Mesothelial cell of epicardium (in vitro differentiated cells): ENCODE measurements at places on chromosomes 3 and 15.
A peak's percentile ranks its signal among the peaks of the same experiment; 100 is the strongest.

DNA sequence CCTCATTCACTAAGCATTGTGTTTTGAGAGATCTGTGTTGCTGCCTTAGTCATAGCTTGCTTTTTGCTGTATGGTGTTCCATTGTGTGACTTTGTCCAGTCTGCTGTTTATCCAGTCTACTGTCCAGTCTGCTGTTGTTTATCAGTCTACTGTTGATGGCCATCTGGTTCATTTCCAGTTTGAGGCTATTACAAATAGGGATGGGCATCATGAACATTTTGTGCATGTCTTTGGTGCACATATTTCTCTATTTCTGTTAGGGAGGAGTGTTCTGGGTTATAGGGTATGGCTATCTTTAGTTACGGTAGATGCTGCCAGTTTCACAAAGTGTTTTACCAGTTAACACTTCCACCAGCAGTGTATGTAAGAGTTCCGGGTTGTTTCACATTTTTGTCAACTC lies 22.2 kb upstream of the CLEC3B start:
- no peaks in the 10 kb centered on the region for H3K27me3 ChIP-seq
- no peak overlapping the region for H3K27ac ChIP-seq
- no peak overlapping the region for H3K4me3 ChIP-seq
- DNase-seq: no peak
- H3K4me1 ChIP-seq: no peaks in the 10 kb centered on the region
- H3K36me3 ChIP-seq: peaks cover 63% of the 10 kb centered on the region

DNA sequence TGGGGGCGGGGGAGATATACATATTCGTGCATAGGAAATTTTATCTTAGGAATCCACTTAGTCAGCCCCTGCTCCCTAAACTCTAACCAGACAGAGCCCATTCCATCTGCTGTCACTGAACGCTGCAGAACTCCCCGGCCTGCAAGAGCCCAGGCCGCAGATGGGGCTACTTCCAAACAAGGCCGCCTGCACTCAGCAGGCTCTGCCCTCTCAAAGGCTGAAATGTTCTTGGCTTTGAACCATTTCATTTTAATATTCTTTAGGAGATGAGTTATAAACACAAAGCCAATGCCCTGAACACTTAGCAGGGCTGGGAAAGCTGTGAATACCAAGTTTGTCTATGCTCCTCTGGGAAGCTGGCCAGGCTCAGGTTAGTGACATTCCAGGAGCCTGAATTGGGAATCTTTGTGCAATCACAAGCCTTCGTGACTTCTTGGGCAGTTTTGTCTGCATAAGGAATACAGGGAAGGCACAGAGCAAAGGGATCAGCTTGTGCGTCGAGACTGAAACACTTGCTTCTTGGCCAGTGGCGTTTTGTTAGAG lies 65.0 kb downstream of the SYNM start:
- DNase-seq: no peak
- H3K4me1 ChIP-seq: peaks cover 13% of the 10 kb centered on the region
- H3K36me3 ChIP-seq: peaks cover 32% of the 10 kb centered on the region

- DNase-seq: no peak
- H3K4me3 ChIP-seq: no peak overlapping the region
- H3K4me1 ChIP-seq: no peaks in the 10 kb centered on the region
- no peak overlapping the region for H3K27ac ChIP-seq
- H3K36me3 ChIP-seq: no peaks in the 10 kb centered on the region
These were observed 10.2 kb upstream of the APBA2 start for GRCh38 chr15:28875461-28876000.

DNA sequence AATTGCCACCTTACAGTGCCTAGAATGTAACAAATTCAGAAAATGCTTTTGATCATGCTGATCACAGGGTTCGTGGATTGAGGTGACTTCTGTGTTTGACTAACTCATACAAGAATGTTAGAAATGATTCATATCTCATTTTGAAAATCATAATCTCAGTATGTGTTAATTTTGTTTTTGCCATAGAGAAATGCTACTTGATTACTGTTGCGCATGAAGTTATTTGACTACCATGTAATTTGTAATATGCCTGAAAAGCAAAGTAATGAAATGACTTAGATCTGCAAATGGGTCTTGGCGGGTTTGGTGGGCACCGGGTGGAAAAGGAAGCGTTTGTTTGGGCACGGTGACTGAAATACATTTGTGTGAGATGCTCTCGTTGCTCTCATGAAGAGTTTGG lies 173.6 kb upstream of the BHLHE40 start:
- no peaks in the 10 kb centered on the region for H3K4me1 ChIP-seq
- H3K36me3 ChIP-seq: peaks cover 3% of the 10 kb centered on the region
- no peaks in the 10 kb centered on the region for H3K27me3 ChIP-seq
- DNase-seq: no peak
- no peak overlapping the region for H3K27ac ChIP-seq

- H3K27me3 ChIP-seq: peaks cover 13% of the 10 kb centered on the region
- no peak for DNase-seq
- no peak overlapping the region for H3K27ac ChIP-seq
- peaks cover 25% of the 10 kb centered on the region for H3K4me1 ChIP-seq
These were observed 17.8 kb upstream of the IQCF6 start for GRCh38 chr3:51796854-51797253.

- no peaks in the 10 kb centered on the region for H3K36me3 ChIP-seq
- no peaks in the 10 kb centered on the region for H3K27me3 ChIP-seq
- no peak overlapping the region for H3K4me3 ChIP-seq
- no peak for DNase-seq
- peak overlapping the region; percentile 54 for H3K27ac ChIP-seq
- peaks cover 28% of the 10 kb centered on the region for H3K4me1 ChIP-seq
These were observed 12.7 kb upstream of the TMEM212 start for GRCh38 chr3:171830518-171830875.

DNA sequence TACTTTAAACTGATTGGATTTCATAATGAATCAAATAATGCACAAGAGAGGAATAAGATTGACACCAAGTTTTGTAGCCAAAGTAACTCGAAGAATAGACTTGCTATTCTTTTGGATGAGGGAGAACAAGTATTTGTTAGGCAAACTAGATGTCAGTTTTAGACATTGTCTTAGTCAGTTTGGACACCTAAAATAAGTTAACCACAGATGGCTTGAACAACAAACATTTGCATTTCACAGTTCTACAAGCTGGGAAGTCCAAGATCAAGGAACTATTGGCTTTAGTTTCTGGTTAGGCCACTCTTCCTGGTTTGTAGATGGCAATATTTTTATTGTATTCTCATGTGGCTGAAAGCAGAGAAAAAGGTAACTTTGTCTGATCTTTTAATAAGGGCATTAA lies 61.3 kb upstream of the OSTN start:
- no peak overlapping the region for H3K27ac ChIP-seq
- DNase-seq: no peak
- no peak overlapping the region for H3K4me3 ChIP-seq
- no peaks in the 10 kb centered on the region for H3K27me3 ChIP-seq
- no peaks in the 10 kb centered on the region for H3K36me3 ChIP-seq

GRCh38 chr15:75032395-75032794 lies 9.0 kb downstream of the PPCDC start:
- peaks cover 43% of the 10 kb centered on the region for H3K4me1 ChIP-seq
- no peaks in the 10 kb centered on the region for H3K27me3 ChIP-seq
- H3K27ac ChIP-seq: peak overlapping the region; percentile 88
- no peak overlapping the region for H3K4me3 ChIP-seq

DNA sequence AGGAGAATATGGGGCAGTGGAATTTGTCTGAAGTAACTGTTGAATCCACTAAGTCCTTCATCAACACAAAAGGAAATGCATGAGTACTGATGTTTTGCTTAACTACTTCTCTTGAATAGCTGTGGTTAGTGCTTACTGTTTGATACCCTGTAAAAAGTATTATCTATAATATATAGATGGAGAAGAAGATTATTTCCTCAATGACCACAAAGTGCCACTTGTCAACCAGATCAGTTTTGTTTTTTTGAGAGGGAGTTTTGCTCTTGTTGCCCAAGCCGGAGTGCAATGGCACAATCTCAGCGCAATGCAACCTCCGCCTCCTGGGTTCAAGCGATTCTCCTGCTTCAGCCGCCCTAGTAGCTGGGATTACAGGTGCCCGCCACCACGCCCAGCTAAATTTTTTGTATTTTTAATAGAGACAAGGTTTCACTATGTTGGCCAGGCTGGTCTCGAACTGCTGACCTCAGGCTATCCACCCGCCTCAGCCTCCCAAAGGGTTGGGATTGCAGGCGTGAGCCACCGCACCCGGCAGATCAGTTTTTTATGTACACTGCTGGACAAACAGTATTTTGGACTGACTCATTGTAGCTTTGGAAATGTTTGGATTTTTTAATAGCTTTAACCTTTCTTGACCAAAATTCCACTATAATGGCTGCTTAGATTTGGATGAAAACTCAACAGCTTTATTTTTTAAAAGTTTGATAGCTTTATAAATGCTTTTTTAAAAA lies 1.5 kb upstream of the RPLP1 start:
- H3K36me3 ChIP-seq: peaks cover 10% of the 10 kb centered on the region
- no peaks in the 10 kb centered on the region for H3K27me3 ChIP-seq
- H3K4me1 ChIP-seq: peaks cover 31% of the 10 kb centered on the region
- H3K4me3 ChIP-seq: peak overlapping the region; percentile 92
- no peak for DNase-seq

DNA sequence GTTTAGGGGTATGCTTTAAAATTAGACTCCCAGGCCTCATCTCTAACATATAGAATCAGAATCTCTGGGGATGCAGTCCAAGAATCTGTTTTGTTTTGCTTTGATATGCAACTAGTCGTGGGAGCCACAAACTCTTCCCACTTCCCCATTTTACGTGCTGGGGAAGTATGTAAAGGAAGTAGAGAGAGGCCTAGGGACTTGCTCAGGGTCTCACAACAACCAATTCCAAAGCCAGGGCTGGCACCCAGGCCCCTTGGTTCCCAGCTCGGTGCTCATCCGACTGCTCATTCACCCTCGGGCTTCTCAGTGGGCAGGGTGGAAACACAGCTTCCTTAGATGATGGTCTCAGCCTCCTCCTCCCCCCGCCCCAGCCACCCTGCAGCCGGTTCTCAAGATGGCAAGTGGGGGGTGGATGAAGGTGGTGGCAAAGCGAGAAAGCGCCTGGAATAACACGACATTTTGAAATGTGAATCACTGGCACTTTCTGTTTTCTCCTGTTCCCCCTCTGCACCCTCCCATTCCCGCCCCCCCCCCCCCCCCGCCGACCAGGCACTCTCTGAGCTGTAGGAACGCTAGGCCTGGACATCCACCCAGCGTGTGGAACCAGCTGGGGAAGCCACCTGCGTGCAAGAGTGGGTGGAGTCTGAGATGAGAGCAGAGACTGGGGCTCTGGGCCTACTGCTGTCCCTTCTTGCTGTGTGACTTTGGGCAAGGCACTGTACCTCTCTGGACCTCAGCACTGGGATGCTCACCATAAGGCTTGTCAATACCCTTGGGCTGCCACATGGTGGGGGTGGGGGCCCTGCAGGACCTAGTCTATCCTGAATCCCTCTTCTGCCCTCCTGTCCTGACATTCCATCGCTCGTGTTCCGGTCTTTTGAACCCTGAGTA lies 214.5 kb downstream of the RPLP1 start:
- H3K27ac ChIP-seq: no peak overlapping the region
- H3K4me1 ChIP-seq: peaks cover 30% of the 10 kb centered on the region
- peaks cover 5% of the 10 kb centered on the region for H3K27me3 ChIP-seq
- no peaks in the 10 kb centered on the region for H3K36me3 ChIP-seq
- no peak overlapping the region for H3K4me3 ChIP-seq

GRCh38 chr15:70062321-70062956 lies 35.3 kb downstream of the TLE3 start:
- H3K4me3 ChIP-seq: peak overlapping the region; percentile 31
- H3K27me3 ChIP-seq: peaks cover 2% of the 10 kb centered on the region
- H3K27ac ChIP-seq: peak overlapping the region; percentile 74
- H3K4me1 ChIP-seq: peaks cover 48% of the 10 kb centered on the region
- peak; percentile 86 for DNase-seq
- peaks cover 52% of the 10 kb centered on the region for H3K36me3 ChIP-seq

- no peak for DNase-seq
- H3K4me3 ChIP-seq: no peak overlapping the region
- no peaks in the 10 kb centered on the region for H3K27me3 ChIP-seq
- peaks cover 8% of the 10 kb centered on the region for H3K4me1 ChIP-seq
These were observed 24.6 kb upstream of the SRP14 start for GRCh38 chr15:40063563-40064011.
